Stimulated activated CD4-positive, alpha-beta T cell treated with anti-CD3 and anti-CD28 coated beads, TNF-alpha, amount 100 ng/mL, for 4 hours (primary cell): ENCODE measurements at places on chromosomes 1 and 21.
A peak's percentile ranks its signal among the peaks of the same experiment; 100 is the strongest.

DNA sequence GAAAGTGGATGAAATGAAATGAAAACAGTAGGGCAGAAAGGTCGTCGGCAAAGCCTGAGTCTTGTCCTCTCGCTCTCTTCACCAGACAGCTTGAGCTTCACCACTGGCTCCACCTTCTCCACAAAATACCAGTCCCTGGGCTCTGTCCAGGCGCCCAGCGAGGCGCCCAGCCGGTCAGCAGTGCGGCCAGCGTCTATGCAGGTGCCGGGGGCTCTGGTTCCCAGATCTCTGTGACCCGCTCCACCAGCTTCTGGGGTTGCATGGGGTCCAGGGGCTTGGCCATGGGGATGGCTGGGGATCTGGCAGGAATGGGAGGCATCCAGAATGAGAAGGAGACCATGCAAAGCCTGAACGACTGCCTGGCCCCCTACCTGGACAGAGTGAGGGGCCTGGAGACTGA is 600.5 kb upstream of the ZP4 start:
- DNase-seq: no peak

DNA sequence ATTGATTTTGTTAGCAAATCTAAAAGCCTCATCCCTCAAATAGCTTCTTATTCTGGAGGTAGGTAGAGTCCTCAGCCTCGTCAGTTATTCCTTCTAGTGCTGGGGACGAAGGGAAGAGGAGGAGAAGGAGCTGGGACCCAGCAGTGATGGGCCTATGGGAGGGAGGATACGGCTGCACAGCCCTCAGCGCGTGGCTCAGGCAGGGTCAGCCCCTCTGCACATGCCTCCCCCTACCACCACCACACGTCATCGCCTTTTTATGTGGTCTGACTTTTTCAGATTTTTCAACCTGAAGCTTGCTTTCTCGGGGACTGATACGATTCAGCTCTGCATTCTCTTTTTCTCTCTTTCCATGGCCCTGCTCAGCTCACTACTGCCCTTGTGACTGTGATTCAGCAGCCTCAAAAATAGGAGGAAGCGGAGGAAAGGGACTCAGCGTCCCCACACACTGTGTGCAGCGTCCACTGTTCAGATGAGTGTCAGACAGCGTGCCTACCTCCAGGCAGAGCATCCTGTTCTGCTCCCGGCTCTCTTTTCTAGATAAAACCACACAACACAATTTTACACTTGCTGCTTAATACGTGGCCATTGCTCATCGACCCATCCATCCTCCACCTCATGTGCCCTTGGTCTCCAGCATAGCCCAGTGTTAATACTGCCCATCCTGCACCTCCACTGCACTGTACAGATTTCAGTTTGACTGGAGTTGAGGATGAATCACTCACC is 827 bp downstream of the OR2B11 start:
- no peak for DNase-seq

DNA sequence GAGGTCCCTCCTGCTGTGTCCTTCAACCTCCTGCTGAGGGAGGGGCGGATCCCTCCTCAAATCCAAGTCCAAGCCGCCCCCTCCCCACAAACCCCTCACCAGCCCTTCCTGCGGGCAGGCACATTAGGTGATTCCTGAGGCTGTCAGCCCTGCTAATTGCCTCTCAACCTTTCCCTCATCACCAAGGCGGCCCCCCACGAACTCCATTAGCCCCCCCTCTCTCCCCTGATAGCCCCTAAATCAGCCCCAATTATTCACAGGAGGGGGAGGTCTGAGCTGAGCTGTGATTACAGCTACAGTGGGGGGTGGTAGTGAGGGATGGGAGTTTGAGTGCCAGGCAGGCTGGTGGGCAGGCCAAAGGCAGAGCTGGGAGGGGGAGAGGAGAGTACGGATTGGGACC is 5.8 kb upstream of the PEAR1 start:
- no peak for DNase-seq

- DNase-seq: peak; percentile 13
These were observed at the start of gene EPHA2 for GRCh38 chr1:16155537-16156410. EPHA2 (minus strand) TSS chr1:16156069; CDS start chr1:16155932, 137 bp downstream.

DNA sequence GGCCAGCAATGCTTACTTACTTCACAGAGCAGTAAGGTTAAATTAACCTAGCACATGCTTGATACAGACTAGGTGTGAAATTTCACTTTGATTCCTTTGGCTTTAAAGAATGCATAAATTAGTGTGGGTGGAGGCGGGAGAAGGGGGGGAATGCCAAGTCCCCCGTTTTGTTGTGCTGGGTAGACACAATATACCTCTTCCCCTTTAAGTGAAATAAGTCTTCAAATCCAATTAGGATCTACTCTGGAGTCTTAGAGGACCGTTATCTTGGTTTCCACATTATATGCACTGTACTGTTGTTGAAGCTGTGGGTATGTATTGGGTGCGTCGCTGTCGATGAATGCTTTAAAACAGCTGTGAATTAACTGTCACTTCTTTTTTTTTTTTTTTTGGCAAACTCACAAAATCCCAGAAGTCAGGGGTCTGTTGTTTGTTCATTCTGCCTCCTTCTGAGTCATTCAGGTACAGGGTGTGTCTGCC is 1.6 kb upstream of the S1PR1 start:
- DNase-seq: no peak

- DNase-seq: no peak
These were observed 3.9 kb downstream of the RNF220 start for GRCh38 chr1:44408632-44409602.

GRCh38 chr1:19234224-19234623 is 17.1 kb downstream of the EMC1 start:
- DNase-seq: no peak

GRCh38 chr1:154760469-154760933 is 109.6 kb downstream of the KCNN3 start:
- peak; percentile 78 for DNase-seq

GRCh38 chr1:193831465-193831864 is 645.1 kb upstream of the B3GALT2 start:
- no peak for DNase-seq

DNA sequence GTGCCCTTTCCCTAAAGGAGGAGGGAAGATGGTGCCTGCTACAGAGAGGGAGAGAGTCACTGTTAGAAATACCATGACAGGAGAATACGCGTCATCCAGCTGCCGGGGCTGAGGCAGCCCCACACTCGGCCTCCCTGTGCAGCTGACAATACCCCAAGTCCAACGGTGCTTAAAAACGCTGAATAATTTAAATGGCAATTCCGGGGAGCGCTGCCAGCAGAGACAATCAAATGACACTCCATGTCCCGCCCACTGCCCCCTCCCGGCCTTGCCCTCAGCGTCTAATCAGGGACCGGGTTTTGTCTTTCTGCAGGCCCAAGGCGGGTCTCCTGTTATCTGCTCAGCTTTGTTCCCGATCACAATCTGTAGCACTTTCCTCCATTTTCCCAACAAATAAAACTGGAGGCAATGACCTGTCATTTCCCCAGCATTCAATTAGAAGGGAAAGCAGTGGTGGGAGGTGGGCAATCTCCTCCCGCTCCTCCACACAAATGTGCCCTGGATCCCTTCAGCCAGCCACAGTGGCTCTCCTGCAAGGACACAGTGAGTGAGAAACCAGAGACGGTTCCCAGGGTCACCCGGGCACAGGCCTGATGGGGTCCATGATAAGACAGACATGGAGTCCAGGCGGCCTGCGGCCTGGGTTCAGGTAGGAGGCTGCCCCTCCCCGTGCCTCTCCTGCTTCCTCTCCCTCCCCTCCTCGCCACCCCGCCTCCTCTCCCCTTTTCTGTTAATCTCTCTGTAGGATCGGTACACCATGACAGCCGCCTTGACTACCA is 42.7 kb upstream of the AJAP1 start:
- no peak for DNase-seq

DNA sequence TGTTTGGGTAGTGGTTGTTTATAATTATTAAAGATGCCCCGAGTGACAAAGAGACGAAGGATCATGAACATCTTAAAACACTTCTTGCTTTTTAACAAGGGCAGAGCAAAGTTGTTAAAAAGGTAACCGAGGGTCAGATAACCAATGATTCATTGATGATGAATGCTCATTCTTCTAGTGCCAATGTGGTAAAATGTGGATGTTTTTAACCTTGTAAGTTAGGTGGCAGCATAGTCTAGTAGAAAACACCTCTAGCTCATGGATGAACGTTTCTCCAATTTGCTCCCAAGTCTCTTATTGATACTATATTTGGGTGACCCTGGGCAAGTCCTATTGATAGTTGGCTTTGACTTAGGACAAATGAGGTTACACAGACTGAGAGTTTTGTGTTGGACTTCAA is 167.9 kb downstream of the KIF26B start:
- no peak for DNase-seq

GRCh38 chr1:208850442-208850841 is 606.3 kb upstream of the PLXNA2 start:
- DNase-seq: no peak

DNA sequence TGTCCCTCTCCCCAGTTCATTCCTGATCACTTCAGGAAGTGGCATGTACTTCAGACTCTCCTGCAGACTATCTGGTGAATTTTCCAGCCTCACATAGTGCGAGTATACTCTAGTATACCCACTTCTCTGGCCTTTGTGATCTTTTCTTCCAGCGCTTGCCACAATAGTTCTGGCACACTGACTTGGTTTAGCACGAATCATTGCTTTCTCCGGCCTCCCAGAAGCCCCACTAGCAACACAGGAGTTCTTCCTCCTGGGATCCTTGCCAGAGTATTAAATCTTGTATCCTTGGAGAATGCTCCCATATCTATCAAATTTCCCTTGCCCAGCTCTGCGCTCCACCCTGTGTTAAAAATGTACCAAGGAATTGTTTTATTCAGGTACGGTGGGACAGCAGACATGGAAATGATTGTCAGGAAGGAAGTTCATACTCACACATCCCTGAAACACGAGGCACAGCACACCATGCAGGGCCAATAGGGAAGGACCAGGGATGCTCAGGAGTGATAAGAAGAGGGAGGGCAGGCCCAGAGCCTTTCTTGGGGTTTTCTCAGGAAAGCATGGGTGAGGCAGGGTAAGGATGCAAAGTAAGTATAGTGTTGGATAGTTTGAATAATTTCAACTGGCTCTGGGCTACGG is 136.7 kb downstream of the ADSS2 start:
- DNase-seq: no peak

GRCh38 chr1:205481629-205482151 is 22.8 kb upstream of the CDK18 start:
- no peak for DNase-seq
